CD8-positive, alpha-beta memory T cell (primary cell): ENCODE measurements at places on chromosomes 2 and 18. TPM values are rescaled to one million over a fixed set of nuclear protein-coding genes. Genes with fewer than 3 reads are reported as not detected.

- DNase-seq: no peak
Observed at GRCh38 chr2:26571316-26571715, 69.8 kb downstream of the CIB4 start.

DNA sequence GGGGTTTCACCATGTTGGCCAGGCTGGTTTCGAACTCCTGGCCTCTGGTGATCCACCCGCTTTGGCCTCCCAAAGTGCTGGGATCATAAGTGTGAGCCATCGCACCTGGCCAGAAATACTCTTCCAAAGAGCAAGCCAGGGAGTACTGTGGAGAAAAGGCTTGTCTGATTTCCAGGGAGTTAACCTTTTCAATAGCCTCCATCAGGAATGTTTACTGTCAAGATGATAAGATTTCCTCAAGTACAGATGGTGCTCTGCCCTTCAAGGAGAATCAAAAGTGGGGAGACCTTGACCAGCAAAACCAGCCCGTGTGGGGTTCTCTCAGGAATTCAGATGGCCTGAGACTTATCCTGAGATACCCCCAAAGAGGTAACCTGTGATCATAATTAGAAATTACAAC is 237.2 kb downstream of the PRKCE start:
- no peak for DNase-seq

GRCh38 chr2:8926356-8926755 is 77.1 kb downstream of the MBOAT2 start:
- no peak for DNase-seq

- no peak for DNase-seq
Observed at GRCh38 chr2:148922062-148922461, 47.0 kb downstream of the KIF5C start.

DNA sequence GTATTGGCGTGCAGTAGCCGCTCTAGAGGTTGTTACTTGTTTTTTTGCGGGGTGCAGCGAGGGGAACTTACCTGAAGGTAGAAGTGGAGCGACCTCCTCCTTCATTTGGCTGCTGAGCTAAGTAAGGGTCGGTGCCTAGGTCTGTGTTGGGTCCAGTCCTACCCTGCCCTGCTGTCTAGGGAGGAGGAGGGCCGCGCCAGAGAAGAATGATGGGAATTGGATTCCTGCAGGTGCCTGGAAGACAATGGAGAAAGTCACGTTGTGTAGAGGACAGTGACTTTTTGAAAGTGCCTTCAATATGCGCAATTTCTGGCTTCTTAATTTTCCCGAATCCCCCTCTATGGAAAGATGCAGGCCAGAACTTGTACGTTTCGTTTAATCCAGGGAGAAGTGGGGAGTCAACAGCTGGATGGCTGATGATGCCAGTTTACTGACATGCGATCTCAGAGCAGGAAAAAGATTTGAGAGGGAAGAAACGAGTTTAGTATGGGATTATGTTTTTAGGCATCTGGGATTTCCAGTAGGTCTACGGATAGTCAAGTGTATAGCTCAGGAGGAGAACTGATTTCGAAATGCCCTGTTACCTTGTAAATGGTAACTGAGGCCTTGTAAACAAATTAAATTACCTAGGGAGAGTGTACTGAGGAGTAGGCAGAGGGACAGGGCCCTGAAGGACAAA is 653 bp downstream of the MRPS9 start:
- DNase-seq: no peak

DNA sequence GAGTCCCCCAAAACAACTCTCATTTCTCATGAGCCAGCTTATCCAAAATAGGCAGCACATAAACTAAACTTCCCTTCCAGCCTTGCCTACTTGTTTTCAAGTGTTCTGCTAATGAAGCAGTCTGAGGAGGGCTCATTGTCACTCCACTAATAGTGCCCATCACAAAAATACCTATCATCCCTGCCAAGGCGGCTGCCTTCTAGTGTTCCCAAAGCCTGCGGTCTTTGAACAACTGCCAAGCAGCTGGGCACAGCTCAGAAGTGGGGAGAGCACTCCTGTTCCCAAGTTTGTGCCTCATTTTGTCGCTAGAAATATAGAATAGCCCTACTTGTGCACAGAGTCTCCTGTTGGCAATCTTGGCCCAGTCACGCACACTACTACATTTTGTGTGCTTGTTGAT is 50.3 kb downstream of the DTNA start:
- no peak for DNase-seq

DNA sequence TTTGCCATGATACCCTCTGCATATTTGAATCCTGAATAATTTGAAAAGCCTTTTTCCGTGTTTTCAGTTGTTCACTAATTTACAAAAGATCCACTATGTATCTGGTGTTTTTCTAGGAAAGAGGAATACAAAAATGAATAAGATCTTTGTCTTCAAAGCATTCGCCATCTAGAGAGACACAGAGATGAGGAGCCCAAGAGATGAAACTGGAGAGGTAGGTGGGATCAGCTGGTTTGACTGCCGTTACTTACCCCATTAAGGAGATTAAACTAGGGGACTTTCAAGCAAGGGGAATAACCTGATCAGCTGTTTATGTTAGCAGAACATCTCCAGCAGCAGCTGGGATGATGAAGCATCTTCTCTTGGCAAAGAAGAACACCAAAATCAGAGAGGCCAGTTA is 150.2 kb upstream of the SATB2 start:
- DNase-seq: no peak

DNA sequence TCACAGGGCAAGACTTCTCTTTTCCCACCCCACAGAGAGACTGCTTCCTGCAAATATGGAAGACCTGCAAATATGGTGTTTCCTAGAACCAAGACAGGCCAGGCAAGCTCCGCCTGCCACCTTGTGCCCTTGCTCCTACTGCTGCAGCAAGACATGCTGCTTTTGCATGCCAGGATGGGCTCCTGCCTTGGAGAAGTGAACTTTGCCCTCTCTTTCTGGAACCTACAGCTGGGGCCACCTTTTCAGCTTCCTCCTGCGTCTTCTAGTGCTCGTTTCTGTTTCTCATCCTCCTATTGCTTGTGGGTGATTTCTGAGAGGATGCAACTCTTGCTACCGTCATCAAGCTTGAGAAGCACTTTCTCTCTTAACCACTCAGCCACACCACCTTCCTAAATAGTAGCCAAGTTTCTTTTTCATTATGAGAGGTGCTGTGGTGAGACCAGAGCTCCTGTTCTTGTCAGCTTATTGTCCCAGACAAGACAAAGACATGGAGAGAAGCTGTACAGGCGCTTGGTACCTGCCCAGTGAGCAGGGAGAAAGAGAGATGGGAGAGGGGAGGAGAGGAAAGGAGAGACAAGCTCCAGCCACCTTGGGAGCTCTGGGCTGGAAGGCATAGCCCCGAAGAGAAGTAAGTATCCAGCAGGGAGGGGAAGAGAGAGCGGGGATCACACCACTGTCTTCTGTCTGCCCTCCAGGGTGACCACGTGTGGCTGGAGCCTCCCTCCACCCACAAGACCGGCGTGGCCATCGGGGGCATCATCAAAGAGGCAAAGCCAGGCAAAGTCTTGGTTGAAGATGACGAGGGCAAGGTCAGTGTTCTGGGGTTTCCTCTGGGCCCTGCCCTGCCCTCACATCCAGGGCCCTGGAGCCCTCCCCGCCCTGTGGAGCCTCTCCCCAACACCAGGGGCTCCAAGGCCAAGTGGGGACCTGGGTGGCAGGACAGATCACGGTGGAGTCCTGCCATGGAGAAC is 28.3 kb downstream of the MYO7B start:
- no peak for DNase-seq

DNA sequence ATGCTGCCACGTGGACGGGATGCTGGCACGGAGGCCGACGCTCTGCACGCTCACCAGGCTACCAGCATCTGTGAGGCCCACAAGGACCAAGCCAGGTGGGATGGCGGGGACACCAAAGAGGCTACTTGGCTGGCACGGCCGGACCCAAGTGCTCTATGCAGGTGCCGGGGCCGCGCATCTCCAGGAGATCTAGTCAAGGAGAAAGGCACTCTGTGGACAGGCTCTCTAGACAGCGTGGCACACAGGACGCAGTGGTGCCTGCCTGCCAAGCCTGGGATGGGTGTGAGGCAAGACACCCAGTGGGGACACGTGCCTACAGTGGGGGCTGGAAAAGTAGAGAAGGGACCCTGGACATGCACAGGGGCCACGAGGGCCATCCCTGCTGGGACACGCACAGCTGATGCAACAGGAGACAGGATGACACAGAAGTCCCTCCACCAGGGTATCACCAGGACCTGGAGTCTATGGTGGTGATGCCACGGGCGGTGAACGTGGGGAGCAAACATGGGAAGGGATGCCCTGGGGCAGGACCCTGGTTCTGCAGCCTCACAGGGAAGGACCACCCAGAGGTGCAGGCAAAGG is 28.5 kb downstream of the ZNF516 start:
- DNase-seq: no peak

DNA sequence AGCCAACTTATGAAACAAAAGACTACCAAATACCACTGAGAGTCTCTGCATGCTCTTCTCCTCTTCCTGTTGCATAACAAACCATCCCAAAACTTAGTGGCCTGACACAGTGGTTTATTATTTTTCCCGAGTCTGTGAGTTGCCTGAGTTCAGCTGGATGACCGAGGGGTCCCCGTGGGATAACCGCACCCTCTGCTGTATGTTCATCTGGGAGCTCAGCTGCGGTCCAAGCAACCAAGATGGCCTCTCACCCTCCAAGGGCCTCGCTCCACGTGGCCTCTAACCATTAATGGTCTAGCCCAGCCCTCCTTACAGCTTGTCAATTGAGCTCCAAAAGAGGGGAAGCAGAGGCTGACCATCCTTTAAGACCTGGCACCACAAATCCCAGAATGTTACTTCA is 17.1 kb downstream of the ITM2C start:
- no peak for DNase-seq

- no peak for DNase-seq
Observed at GRCh38 chr2:179044500-179044899, 5.4 kb downstream of the CCDC141 start.

- DNase-seq: no peak
Observed at GRCh38 chr2:16972276-16972675, 306.6 kb upstream of the CYRIA start.

GRCh38 chr2:120223034-120223912 is at the start of gene TMEM185B:
TMEM185B (minus strand) TSS chr2:120223400; CDS start chr2:120222976, 424 bp downstream.
- peak; percentile 87 for DNase-seq

GRCh38 chr2:211900000-211900399 is 638.6 kb downstream of the ERBB4 start:
- no peak for DNase-seq

GRCh38 chr2:216134958-216135541 is 25.9 kb downstream of the XRCC5 start:
- no peak for DNase-seq

DNA sequence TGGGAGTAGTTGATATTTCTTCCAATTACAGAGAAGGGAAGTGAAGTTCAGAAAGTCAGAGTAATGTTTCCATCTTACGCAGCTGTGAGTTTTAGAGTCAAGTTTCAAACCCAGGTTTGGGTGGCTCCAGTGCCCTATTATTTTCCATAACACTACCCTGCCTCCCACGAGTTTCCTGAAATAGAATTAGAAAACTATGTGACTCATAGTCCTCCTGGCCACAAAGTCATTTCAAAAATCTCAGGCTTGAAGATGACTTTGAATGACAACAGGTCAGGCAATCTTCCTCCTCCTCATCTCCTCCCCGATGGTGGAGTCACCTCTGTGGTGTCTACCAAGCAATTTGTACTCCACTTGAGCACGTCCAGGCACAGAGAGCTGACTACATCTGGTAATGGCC is 212.3 kb upstream of the TRIB2 start:
- DNase-seq: no peak

DNA sequence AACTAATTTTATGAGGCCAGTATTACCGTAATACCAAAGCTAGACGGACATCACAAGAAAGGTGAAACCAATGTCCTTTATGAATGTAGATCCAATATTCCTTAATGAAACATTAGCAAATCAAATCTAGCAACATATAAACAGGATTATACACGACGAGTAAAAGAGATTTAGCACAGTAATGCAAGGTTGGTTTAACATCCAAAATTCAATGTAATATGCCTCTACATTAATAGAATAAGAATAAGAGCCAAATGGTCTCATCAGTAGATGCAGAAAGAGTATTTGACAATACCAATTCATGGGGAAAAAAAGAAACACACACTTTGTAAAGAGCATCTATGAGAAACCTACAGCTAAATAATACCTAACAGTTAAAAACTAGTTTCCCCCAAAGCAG is 99.5 kb downstream of the TMEM163 start:
- DNase-seq: no peak

DNA sequence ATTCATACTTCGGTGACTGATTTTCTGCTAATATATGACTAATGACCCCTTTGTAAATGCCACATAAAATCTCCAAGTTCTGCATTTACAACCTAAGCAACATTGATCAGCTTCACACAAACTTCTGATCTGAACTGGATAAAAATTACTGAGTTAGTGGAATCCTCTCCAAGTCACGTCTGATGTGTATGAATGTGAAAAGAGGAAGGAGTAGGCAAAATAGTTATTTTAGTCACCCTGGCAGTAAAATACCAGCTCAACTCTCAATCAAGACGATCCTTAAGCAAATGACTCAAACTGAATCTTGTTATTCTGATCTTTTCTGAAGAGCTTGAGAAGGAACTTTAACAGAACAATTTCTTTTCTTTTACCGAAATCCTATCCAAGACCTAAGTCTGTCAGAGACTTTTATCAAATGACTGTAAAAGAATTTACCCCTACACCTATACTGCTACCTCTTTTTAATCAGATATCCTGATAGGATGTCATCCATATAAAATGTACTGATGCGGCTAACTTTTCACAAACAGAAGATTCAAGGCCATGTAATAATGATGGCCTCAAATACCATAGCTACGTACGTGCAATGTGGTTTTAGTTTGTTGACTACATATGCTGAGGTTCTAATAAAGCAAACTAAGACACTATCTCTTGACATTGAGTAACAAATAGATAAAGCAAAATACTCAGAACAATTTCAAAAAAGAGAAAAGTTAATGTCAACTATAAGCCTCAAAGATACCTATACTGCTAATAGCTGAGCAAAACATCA is 23.7 kb downstream of the CUL3 start:
- no peak for DNase-seq

GRCh38 chr2:70896765-70897202 is 38.9 kb upstream of the ATP6V1B1 start:
- no peak for DNase-seq

- DNase-seq: no peak
Observed at GRCh38 chr2:189131991-189132390, 47.6 kb downstream of the COL5A2 start.

GRCh38 chr2:140526575-140526974 is 1604.2 kb downstream of the LRP1B start:
- DNase-seq: no peak

- DNase-seq: no peak
Observed at GRCh38 chr2:62506421-62506750, 391 bp upstream of the TMEM17 start.

Gene CD28
- total RNA-seq: 64.1 TPM

Gene SERPINB13
- not detected for total RNA-seq

Gene FOXI3
- not detected for total RNA-seq

Gene LYPD6
- not detected for total RNA-seq

Gene IL36RN
- total RNA-seq: not detected

Gene REEP1
- total RNA-seq: 0.20 TPM

Gene HOXD1
- total RNA-seq: not detected

Gene CCL20
- total RNA-seq: 3.5 TPM

Gene SPATA3
- 0.24 TPM for total RNA-seq

Gene CNOT9
- 135 TPM for total RNA-seq
